ENCODE measurements at places on chromosomes 3 and 15.

GRCh38 chr3:178584722-178585380, 48.6 kb downstream of the KCNMB2 start:
- no peak for DNase-seq

DNA sequence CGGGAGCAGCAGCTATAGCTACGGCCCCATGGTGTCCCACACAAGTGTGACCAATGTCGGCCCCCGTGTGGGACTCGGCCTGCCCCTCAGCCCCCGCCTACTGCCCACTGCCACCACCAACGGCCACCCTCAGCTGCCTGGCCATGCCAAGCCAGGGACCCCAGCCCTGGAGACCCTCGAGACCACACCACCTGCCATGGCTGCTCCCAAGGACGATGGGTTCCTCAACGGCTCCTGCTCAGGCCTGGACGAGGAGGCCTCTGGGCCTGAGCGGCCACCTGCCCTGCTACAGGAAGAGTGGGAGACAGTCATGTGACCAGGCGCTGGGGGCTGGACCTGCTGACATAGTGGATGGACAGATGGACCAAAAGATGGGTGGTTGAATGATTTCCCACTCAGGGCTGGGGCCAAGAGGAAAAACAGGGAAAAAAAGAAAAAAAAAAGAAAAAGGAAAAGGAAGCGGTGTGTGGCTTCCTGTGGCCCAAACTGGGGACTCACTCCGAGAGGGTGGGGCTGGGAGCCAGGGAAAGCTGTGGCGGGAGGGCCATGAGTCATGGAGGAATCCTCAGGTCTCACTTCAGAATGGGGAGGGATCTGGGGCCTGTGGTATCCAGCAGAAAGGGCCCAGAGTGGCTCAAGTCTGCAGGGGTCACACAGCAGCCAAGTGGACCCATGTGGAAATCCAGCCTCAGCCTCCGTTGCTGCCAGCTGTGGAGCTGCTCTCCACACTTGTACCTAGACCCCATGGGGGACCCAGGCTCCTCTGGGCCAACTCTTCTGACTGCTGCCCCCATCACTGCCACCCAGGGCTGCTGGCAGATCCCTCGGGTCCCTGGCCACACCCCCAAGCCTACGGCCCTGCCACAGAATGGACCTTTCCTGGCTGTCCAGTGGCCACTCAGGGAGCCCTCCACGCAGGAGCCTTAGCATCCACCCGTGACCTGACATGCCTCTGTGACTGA, 26.1 kb downstream of the PTH1R start:
- no peak for DNase-seq

DNA sequence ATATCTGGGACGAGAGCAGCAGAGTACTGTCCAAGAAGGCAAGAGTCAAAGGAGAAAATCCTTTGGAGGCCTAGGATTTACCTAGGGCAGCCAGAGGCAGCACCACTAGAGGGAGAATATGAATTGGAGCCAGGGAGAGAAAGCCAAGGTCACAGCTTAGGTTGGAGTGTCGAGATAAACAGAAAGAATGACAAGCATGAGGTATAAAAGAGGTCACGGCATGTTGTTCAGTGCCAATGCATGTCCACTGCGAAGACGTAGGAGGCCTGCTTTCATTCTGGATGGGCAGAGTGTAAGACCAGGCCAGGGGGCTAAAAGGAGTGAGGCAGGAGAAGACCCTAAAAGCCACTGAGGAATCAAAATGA, 47.2 kb downstream of the THBS1 start:
- DNase-seq, result no peak

DNA sequence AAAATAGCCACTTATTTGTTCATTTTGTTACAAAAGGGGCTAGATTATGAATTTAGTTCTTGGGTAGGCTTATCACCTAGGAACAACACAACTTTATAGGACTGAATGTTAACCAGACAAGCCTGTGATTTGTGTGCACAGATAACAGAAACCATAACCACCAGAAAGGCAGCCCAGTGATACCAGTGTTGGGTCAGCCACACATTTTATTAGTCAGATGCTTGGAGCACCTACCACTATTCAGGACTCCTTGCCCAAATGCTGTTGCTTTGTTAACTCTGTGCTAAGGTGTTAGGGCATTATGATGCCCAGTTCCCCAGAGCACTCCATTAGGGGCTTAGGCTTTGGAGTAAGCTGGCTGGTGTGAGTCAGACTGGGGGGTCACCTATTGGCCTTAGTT, 22.5 kb downstream of the PLCL2 start:
- no peak for DNase-seq

- no peak for DNase-seq
Observed at GRCh38 chr3:149368674-149369497, 8.6 kb downstream of the TM4SF1 start.

DNA sequence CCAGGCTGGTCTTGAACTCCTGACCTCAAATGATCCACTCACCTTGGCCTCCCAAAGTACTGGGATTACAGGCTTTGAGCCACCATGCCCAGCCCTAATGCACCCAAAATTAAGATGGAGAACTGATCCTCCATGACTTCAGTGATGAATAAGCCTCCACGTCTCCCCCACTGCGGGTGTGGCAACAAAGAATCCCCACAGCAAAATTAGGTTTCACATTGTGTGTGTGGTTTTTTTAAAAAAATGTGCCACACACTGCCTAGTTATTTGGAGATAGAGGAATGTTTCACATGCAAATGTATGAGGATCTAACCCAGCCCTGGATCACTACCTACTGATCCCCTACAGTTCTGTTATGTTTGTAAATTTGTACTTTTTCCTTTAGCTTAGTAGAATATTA, 17.3 kb downstream of the HDAC11 start:
- DNase-seq, result no peak

All from AML-193 (cell line).